ENCODE measurements at places on chromosomes 1 and 21. TPM values are rescaled to one million over a fixed set of nuclear protein-coding genes. Genes with fewer than 3 reads are reported as not detected.

GRCh38 chr21:31482460-31482859, 138.4 kb upstream of the TIAM1 start:
- H3K36me3 ChIP-seq = no peaks in the 10 kb centered on the region
- H3K27ac ChIP-seq = no peak overlapping the region
- H3K27me3 ChIP-seq = no peaks in the 10 kb centered on the region
- no peaks in the 10 kb centered on the region for H3K4me1 ChIP-seq
- H3K4me3 ChIP-seq = no peak overlapping the region
- no peak for DNase-seq

- H3K27me3 ChIP-seq = no peaks in the 10 kb centered on the region
- no peaks in the 10 kb centered on the region for H3K4me1 ChIP-seq
- H3K4me3 ChIP-seq = no peak overlapping the region
Observed at GRCh38 chr1:196305216-196305615, 303.0 kb downstream of the KCNT2 start.

- no peaks in the 10 kb centered on the region for H3K27me3 ChIP-seq
- H3K27ac ChIP-seq = peak overlapping the region; percentile 56
- H3K4me1 ChIP-seq = peaks cover 9% of the 10 kb centered on the region
- H3K36me3 ChIP-seq = no peaks in the 10 kb centered on the region
Observed at GRCh38 chr1:91885213-91885715, 687 bp downstream of the TGFBR3 start.

DNA sequence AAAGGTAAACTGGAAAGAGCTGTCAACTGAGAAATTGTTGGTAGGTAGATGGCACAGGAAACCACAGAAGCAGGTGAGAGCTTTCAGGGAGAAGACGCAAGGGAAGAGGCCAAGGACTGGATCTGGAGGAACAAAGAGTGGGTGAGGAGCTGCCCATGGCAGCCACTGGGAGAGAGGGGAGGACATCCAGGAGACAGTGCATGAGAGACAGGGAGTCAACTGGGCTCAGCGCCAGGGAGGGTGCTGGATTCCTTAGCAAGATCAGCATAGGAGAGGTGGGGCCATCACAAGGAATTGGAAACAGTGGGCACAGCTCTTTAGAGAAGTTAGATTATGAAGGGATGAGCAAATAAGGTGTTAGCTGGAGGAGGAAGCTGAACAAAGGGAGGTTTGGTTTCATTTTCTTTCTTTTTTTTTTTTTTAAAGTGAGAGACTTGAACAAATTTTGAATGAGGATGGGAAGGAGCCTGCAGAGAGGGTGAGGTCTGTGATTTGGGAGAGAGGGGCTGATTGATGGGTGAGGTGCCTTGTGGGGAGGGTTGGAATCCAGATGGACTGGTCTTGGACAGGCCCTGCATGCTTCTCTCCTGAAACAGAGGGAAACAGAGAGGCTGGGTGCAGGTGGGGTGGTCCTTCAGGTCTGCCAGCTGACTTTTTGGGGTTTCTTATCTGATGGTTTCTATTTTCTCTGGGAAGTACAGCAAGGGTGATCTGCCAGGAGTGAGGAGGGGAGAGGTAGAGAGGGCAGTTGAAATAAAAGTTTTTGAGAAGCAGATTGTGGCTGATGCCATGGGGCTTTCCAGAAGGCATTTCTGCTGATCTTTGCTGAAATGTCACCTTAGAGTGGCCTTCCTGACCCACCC, 5.4 kb downstream of the CYP4B1 start:
- DNase-seq = no peak
- no peak overlapping the region for H3K27ac ChIP-seq
- H3K27me3 ChIP-seq = no peaks in the 10 kb centered on the region

- no peaks in the 10 kb centered on the region for H3K4me1 ChIP-seq
- no peaks in the 10 kb centered on the region for H3K27me3 ChIP-seq
- H3K36me3 ChIP-seq = no peaks in the 10 kb centered on the region
- no peak overlapping the region for H3K4me3 ChIP-seq
- H3K27ac ChIP-seq = no peak overlapping the region
- DNase-seq = no peak
Observed at GRCh38 chr21:25390701-25391100, 216.6 kb downstream of the MRPL39 start.

DNA sequence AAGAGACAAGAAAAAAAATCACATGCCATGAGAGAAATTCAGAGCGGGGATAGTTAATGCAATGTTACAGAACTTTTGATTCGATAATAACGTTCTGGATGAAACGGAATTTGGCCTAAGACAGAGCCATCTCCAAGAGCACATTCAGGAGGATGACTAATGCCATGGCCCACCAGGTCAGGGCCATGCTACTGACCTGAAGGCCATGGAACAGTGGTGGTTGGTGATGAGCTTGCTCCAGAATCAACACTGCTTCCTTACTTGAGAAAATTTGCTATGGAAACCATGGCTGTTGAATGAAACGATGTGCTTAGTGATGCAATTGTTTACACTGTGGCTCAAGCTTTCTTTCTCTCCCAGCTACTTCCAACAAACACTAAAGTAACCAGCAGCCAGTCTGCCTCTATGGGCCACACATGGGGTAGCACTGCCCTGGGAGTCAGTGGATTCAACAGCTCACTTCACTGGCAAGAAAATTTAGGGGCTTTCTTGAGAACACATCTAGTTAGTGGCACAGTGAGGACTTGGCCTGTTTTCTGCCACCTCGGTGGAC, 299.1 kb downstream of the PCP4 start:
- no peak overlapping the region for H3K4me3 ChIP-seq
- no peaks in the 10 kb centered on the region for H3K4me1 ChIP-seq
- DNase-seq = no peak

- no peaks in the 10 kb centered on the region for H3K27me3 ChIP-seq
- no peak overlapping the region for H3K4me3 ChIP-seq
- H3K4me1 ChIP-seq = peaks cover 3% of the 10 kb centered on the region
- H3K36me3 ChIP-seq = no peaks in the 10 kb centered on the region
- no peak for DNase-seq
Observed at GRCh38 chr1:221327954-221328353, 413.9 kb downstream of the DUSP10 start.

- H3K36me3 ChIP-seq = no peaks in the 10 kb centered on the region
- peaks cover 13% of the 10 kb centered on the region for H3K4me1 ChIP-seq
- no peak for DNase-seq
Observed at GRCh38 chr1:204301171-204301957, 58.4 kb downstream of the PLEKHA6 start.

- DNase-seq = no peak
- H3K4me1 ChIP-seq = no peaks in the 10 kb centered on the region
- no peak overlapping the region for H3K27ac ChIP-seq
- H3K4me3 ChIP-seq = no peak overlapping the region
Observed at GRCh38 chr1:167293057-167293456, 72.4 kb downstream of the POU2F1 start.

DNA sequence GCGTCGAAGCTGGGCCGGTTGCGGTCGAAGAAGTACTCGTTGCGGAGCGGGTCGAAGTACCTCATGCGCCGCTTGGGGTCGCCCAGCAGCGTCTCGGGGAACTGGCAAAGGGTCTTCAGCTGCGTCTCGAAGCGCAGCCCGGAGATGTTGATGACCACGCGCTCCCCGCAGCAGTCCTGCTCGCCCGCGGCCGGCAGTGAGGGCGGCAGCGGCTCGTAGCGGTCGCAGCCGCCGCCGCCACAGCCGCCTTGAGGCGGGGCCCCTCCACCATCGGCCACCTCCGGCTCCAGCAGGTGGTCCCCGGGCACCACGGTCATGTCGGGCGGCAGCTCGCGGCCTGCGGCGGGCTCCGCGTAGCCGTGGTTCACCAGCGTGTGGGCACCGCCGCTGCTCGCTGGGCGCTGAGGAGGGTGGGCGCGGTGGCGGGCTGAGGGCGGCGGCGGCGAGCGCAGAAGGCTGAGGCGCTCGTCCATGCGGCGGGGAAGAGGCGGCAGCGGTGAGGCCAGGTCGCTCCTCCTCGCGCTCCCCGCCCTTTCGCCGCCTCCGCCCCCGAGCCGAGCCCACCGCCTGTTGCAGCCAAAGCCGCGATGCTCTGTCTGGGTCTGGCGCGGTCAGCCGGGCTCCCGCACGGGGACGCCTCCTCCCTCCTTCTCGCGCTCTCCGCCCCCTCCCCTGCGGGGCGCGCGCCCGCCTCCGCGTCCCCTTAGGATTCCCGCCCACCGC, at the start of gene KCNA3:
Gene KCNA3 (minus strand): TSS at position 604 of the 723 bp plus-strand sequence. CDS start 131 bp downstream, at position 473.
- H3K36me3 ChIP-seq = no peaks in the 10 kb centered on the region
- DNase-seq = peak; percentile 61
- H3K4me3 ChIP-seq = no peak within 1 kb of the TSS

DNA sequence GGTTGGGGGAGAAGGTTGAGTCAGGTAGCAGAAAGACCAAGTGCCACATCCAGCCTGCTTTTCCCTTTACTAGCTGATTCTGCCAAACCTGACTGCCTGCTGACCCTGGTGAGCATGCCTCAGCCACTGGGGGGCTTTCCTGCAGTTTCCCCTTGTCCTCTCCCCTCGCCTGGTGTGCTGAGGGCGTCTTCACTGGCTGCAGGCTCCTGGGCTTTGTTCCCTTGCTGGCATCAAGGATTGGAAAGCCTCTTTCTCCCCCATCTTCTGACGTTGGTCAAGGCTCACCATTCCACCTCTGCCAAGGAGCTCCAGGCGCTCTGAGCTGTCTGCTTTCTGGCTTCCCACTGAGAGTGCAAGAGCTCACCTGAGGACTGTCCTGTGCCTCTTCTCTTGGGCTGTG, 28.4 kb downstream of the MAN1C1 start:
- peaks cover 13% of the 10 kb centered on the region for H3K4me1 ChIP-seq
- no peaks in the 10 kb centered on the region for H3K36me3 ChIP-seq
- H3K4me3 ChIP-seq = no peak overlapping the region
- DNase-seq = peak; percentile 70
- H3K27ac ChIP-seq = no peak overlapping the region

GRCh38 chr1:204466416-204467405, 27.9 kb downstream of the PIK3C2B start:
- DNase-seq = no peak
- H3K4me3 ChIP-seq = no peak overlapping the region
- H3K4me1 ChIP-seq = no peaks in the 10 kb centered on the region
- peaks cover 44% of the 10 kb centered on the region for H3K27me3 ChIP-seq
- H3K27ac ChIP-seq = no peak overlapping the region
- no peaks in the 10 kb centered on the region for H3K36me3 ChIP-seq

- no peaks in the 10 kb centered on the region for H3K4me1 ChIP-seq
- H3K27me3 ChIP-seq = peaks cover 36% of the 10 kb centered on the region
- DNase-seq = peak; percentile 79
Observed at GRCh38 chr1:180254496-180254819, 24.4 kb downstream of the LHX4 start.

GRCh38 chr1:169989246-169989645, 85.2 kb downstream of the KIFAP3 start:
- no peaks in the 10 kb centered on the region for H3K27me3 ChIP-seq
- no peaks in the 10 kb centered on the region for H3K36me3 ChIP-seq
- DNase-seq = no peak
- no peak overlapping the region for H3K27ac ChIP-seq

DNA sequence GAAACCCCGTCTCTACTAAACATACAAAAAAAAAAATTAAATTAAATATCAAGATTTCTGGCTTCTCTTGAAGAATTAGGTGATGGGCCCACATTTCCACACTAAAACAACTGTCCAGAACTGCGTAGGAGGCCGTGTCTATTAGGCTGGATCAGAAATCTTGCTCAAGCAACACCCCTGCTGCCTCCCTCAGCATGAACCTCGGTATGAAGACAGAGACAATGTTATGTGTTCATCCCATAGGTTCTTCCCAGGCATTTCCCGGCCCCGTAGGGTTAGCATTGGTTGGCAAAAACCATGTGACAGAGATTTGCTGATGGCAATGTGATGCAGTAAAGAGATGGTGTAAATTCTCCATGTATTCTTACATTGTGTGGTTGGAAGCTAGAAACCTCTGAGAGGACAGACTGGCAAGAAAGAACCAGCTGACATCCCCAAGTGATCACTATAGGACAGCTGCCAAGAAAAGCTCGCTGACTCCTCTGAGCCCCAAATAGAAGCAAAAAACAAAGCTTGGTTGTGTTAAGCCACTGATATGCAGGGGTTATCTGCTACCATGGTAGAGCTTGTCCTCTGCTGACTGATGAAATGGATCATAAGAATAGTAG, 34.5 kb downstream of the EBNA1BP2 start:
- no peak overlapping the region for H3K27ac ChIP-seq
- H3K4me1 ChIP-seq = no peaks in the 10 kb centered on the region
- no peak overlapping the region for H3K4me3 ChIP-seq
- no peaks in the 10 kb centered on the region for H3K36me3 ChIP-seq
- H3K27me3 ChIP-seq = peaks cover 7% of the 10 kb centered on the region

- no peak overlapping the region for H3K27ac ChIP-seq
- H3K36me3 ChIP-seq = no peaks in the 10 kb centered on the region
- H3K4me3 ChIP-seq = no peak overlapping the region
- DNase-seq = no peak
Observed at GRCh38 chr1:20329793-20330542, 39.3 kb downstream of the VWA5B1 start.

DNA sequence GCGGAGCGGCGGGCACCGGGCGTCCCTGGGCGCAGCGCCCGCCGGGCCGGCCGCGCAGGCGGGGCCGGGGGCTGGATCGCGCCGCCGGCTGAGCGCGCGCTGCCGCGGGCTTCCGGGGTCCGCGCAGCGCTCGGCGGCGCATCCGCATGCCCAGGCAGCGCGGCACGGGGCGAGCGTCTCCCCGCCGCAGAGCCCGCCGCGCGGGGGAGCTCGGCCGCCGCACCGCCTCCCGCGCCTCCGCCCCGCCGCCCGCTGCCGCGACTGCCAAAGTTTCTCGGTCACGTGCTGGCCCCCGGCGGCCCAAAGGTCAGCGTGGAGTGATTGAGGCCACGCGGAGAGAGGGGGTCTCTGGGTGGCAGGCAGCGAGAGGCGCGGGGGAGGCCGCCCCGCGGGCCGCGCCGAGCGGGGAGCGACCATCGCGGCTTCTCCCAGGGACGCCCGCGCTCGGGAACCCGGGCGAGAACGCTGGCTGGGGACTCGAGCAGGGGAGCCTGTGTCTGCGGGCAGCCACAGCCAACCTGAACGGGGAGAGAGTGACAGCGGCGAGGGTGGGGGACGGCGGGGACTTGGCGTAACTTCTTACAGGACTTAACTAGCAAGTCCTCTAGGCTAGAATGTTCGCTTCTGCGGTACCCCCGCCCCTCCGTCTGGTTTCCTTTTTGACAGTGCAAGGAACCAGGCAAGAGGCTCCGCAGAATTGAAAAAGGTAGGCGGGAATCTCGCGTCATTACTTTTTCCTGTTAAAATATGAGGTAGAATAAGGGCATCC, at the start of gene ILDR2:
Gene ILDR2 (minus strand): TSS at position 180 of the 769 bp plus-strand sequence. CDS start 272 bp downstream, outside the sequence.
- peaks cover 50% of the 10 kb centered on the region for H3K27me3 ChIP-seq
- no peak within 1 kb of the TSS for H3K27ac ChIP-seq
- H3K4me1 ChIP-seq = peaks cover 3% of the 10 kb centered on the region
- H3K4me3 ChIP-seq = peak within 1 kb of the TSS; percentile 72

GRCh38 chr1:81375884-81376548, 424.7 kb upstream of the ADGRL2 start:
- no peak overlapping the region for H3K27ac ChIP-seq
- no peaks in the 10 kb centered on the region for H3K27me3 ChIP-seq
- H3K4me1 ChIP-seq = no peaks in the 10 kb centered on the region
- H3K36me3 ChIP-seq = no peaks in the 10 kb centered on the region
- DNase-seq = no peak

- DNase-seq = no peak
- H3K4me1 ChIP-seq = no peaks in the 10 kb centered on the region
- H3K4me3 ChIP-seq = no peak overlapping the region
- H3K27me3 ChIP-seq = no peaks in the 10 kb centered on the region
- no peak overlapping the region for H3K27ac ChIP-seq
Observed at GRCh38 chr1:229836324-229836723, 210.3 kb downstream of the URB2 start.

GJA8 gene
- total RNA-seq = not detected

CDCA8 gene
- 1.5 TPM for total RNA-seq

EPHA10 gene
- not detected for total RNA-seq

PRKAA2 gene
- 0.88 TPM for total RNA-seq

CFAP57 gene
- not detected for total RNA-seq

TMEM240 gene
- 2.7 TPM for total RNA-seq

TRIM58 gene
- 0.36 TPM for total RNA-seq

CFHR1 gene
- not detected for total RNA-seq

AMPD2 gene
- 59.4 TPM for total RNA-seq

PLCH2 gene
- not detected for total RNA-seq

DYRK3 gene
- total RNA-seq = 54.8 TPM

PLPPR5 gene
- total RNA-seq = not detected

CERS2 gene
- total RNA-seq = 164 TPM

KIRREL1 gene
- 174 TPM for total RNA-seq

SNX7 gene
- 78.9 TPM for total RNA-seq

Data from osteoblast (primary cell).